ENCODE measurements at places on chromosomes 7 and 10.
A peak's percentile ranks its signal among the peaks of the same experiment; 100 is the strongest.

DNA sequence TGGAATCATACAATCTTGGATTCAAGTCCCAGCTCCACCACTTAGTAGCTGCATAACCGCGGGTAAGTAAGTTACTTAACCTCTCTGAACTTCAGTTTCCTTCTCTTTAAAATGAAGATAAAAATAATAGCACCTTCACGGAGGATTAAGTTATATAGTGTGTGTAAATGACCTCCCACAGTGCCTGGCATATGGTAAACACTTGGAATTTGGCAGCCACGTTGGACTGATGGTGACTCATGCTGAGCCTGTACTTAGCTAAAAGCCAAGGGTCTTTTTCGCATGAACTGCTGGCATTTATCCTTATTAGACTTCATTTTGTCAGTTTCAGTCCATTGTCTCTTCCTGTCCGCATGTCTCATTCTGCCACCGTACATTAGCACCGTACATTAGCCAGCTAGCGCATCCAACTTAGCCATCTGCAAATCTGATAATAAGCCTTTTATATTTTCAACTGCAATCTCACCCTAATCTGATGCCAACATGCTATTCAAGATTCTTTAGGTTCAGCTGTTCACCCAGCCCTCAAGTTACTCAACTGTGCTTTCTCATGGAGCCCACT is 11.2 kb downstream of the SLC13A4 start:
- DNase-seq, result peak; percentile 28

DNA sequence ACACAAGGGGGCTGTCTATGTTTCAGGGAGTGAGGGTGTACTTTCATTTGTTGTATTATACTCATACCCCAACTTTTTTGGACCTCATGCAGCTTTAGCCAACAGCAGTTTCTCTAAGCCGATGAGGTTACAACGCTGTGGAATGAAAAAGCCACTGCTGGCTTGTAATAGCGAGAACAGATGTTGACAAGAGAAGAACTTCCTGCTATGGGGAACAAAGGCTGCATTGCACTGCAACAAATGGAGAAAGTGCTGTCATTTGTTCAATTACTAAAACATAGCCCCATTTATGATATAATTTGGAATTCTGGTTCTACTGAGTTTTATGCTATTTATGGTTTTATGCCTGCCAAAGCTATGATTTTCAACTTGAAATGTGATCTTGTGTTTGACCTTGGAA is 104.2 kb upstream of the TMEM72 start:
- no peak for DNase-seq

- DNase-seq, result no peak
These were observed 22.0 kb downstream of the YKT6 start for GRCh38 chr7:44222776-44223261.

DNA sequence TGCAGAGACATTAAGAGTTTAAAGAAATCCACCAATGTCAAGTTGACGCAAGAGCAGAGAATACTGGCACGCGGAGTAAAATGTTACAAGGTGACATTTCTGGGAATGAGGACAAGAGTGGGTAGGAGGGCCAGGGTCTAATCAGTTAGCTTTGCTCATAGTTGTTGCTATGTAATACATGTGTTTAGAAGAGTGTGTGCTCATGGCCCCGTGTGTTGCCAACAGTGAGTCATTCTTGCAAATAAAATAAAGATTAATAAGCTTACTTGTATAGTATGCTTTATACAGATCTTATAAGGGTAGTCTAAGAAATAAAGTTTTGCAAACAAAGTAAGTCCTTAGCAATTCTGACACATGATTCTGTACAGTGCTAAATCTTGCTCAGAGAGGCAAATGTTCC is 64.5 kb downstream of the DNMBP start:
- peak; percentile 49 for DNase-seq

GRCh38 chr10:47042780-47043750 is 131.8 kb downstream of the PTPN20 start:
- no peak for DNase-seq

DNA sequence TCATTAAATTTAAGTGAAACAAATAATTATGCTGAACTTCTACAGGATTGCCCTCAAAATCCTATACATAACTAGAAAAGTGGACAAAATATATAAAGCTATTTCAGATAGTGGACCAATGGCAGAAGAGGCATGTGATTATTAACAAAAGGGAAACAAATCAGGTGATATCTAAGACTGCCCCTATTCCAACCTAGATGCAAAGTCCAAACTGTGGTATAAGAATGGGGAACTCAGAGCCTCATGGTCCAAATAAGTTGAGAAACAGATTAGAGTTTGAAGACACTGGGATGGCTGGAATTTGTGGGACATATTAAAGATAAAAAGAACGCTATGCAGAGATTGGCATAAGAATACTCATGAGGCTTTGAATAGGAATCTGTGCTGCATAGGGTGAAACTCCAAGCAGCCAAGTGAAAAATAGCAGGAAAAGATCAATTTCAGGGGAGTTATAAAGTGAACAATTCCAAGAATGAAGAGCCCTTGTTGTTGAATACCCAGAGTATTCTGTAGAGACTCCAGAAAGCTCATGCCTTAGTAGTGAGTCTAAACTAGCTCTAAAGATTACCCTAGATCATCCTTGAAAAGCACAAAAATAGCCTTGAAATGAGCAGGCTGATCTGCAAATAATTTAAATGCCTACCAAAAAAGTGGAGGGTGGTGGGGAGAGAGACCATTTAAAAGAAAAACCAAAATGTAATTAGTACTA is 152.4 kb downstream of the IMMP2L start:
- peak; percentile 68 for DNase-seq

DNA sequence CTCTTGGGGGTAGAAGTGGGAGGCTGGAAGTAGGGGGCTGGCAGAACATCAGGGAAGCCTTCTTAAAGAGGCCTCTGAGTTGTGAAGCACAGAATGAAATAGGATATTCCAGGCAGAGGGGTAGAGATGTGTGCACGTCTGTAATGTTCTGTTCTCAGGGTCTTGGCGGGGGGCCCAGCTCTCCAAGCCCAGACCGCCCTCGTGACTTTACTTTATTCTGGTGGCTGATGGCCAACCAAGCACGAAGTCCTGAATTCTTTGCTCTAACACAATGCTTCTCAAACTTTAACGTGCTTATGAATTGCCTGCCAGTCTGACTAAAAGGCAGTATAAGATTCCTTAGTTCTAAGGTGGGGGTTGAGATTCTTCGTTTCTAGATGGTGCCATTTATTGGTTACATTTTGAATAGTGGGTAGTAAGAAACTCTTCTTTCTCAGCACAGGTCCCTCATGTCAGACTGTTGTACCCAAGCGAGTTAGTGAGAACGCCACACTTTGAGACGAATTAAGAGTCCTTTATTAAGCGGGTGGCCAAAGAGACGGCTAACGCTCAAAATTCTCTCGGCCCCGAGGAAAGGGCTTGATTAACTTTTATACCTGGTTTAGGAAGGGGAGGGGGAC is 8.2 kb downstream of the PRXL2A start:
- DNase-seq, result no peak

GRCh38 chr7:149289856-149290255 is 27.9 kb downstream of the ZNF783 start:
- DNase-seq, result no peak

DNA sequence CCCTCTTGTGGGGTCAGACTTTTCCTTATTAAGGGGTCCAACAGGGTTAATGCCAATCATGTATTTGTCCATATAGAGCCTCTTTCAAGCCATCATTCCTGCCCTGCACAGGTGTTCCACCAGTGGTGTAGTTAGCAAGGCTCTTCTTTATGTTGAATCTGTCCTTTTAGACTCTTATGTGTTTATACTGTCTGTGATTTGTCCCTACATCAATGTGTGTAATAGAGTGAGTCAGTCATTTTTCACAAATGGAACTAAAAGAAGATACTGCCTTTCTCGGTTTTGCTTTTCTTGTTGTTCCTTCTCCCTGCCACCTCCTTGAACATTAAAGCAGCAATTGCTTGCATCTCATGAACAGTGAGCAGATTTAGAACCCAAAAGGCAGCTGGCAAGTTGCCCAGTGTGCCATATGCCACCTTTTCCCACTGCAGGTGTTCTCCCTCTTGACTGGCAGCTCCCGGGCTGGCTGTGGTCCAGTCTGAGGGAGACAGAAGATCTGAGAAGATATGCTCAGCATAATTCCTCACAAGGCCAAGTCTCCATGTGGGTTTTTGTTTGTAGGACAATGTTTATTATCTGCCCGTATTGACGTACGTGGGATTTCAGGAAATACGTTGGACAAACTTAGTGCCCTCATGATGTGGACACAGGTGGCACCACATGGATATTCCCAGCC is 154.1 kb downstream of the LHFPL3 start:
- no peak for DNase-seq

DNA sequence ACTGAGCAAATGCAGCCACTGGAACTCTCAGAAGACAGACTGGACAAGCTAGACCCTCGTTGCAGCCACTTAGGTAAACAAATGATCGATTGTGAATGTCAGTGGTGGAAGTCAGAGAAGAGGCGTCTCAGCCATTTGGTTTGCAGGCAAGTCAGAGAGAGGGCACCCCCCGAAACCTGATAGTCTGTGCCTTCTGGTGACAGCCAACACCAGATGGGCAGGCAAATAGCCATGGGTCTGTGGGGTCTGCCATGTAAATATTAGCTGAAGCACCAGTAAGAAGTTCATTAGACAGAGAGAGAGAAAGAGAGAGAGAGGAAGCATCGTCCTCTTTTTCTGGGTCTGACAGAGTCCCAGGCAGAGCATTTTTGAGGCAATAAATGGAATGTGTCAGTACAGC is 5.4 kb downstream of the PPP1R17 start:
- no peak for DNase-seq

DNA sequence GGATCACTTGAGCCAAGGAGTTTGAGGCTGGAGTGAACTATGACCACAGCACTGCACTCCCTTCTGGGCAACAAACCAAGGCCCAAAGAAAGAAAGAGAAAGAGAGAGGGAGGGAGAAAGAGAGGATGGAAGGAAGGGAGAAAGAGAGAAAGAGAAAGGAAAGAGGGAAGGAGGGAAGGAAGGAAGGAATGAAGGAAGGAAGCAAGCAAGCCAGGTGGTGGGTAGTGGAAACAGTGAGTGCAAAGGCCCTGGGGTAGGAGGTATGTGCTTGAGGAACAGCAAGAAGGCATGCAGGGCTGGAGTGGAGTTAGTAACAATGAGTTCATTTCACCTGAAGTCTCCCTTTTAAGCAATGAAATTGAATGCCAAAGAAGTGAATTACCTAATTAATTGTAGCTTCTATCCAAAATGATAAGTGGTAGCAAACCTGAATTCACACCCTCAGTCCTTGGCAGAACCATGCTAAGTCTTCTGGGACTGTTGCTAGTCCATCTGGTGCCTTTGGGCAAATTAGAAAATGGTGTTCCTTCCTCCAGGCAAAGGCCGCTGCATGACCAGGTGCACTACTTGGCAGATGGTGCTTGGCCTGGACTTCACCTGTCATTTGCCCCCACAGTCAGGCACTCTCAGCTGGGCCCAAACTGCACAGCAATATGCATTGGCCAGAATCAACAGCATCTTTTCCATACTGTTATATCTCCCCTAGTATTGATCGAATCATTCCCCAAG is 67.4 kb upstream of the MPP7 start:
- no peak for DNase-seq

- no peak for DNase-seq
These were observed 13.6 kb downstream of the GPRIN2 start for GRCh38 chr10:46542567-46543465.

- DNase-seq, result no peak
These were observed 69.3 kb upstream of the PDZD8 start for GRCh38 chr10:117444497-117445040.

- no peak for DNase-seq
These were observed 53.7 kb upstream of the TMEM248 start for GRCh38 chr7:66867198-66867790.

GRCh38 chr10:2817940-2818636 is 249.3 kb upstream of the PFKP start:
- no peak for DNase-seq

GRCh38 chr7:31785101-31785500 is 98.1 kb downstream of the PPP1R17 start:
- no peak for DNase-seq

DNA sequence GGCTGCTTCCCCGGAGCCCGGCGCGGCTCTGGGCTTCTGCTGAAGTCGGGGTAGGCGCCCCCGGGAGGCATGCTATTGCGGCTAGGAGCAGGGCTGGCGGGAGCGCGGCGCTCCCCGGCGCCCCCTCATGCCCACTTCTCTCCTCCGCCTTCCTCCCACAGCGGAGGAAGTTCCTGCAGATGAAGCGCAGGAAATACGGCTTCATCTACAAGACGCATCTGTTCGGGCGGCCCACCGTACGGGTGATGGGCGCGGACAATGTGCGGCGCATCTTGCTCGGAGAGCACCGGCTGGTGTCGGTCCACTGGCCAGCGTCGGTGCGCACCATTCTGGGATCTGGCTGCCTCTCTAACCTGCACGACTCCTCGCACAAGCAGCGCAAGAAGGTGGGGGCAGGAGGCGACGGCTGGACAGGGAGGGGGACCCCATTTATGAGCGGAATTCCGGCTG is 479 bp downstream of the CYP26A1 start:
- DNase-seq, result no peak

- no peak for DNase-seq
These were observed 92.6 kb downstream of the MTERF1 start for GRCh38 chr7:91787931-91788330.

DNA sequence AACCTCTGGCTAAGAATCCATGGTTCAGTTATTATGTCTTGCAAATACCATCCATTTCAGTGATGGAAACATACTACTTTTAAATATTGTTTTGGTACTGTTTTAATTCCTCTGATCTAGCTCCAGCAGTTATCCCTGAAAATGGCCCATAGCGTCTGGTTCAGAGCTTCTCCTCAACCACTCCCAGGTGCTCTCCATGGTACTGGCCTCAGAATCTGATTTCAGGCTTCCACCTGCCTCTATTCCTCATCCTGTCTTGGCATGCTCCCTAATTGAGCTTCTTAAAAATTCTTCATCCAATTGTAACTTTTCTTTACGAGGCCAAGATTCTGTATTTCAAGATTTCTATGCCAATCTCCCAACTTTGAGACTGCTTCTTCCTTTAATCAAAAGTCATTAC is 236.3 kb downstream of the HTR7 start:
- DNase-seq, result no peak

- DNase-seq, result no peak
These were observed 33.6 kb downstream of the MEOX2 start for GRCh38 chr7:15652776-15653290.

- no peak for DNase-seq
These were observed 11.7 kb downstream of the TLL2 start for GRCh38 chr10:96501985-96502384.

GRCh38 chr7:69504733-69505420 is 93.4 kb upstream of the AUTS2 start:
- no peak for DNase-seq

DNA sequence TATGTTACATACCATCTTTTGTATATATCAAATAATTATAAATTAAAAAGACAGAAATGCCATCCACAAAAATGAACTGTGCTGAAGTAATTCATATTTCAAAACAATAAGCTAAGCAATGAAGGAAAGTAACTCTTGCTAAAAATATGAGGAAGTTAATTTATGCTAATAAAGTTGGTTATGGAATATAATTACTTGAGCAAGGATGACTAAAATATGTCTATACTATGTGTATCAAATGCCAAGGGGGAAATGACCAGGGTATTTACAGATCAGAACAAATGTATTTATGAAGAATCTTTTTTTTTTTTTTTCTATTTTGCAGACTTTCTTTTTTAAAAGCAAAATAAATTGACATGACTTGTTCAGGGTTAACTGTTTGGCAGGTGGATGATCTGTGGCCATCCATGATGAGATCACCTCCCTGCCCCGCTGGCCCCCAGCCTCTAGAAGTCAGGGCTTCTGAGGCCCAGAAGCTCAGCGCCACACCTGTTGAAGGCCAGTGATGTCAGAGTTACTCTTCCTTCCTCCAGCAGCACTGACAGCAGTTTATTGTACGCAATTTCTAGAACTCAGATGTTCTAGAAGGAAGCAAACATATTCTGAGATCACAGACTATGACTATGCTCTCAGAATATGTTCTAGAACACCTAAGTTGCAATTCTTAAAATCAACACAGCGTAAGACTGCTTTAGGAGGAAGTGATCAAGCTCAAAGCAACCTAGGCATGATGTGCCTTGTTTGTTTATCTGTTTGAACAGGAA is 196.1 kb upstream of the KLF14 start:
- DNase-seq, result no peak
